ENCODE measurements at places on chromosomes 16 and 17. TPM values are rescaled to one million over a fixed set of nuclear protein-coding genes. Genes with fewer than 3 reads are reported as not detected.

GRCh38 chr16:88345721-88346560 is 36.8 kb upstream of the ZNF469 start:
- no peak for DNase-seq

DNA sequence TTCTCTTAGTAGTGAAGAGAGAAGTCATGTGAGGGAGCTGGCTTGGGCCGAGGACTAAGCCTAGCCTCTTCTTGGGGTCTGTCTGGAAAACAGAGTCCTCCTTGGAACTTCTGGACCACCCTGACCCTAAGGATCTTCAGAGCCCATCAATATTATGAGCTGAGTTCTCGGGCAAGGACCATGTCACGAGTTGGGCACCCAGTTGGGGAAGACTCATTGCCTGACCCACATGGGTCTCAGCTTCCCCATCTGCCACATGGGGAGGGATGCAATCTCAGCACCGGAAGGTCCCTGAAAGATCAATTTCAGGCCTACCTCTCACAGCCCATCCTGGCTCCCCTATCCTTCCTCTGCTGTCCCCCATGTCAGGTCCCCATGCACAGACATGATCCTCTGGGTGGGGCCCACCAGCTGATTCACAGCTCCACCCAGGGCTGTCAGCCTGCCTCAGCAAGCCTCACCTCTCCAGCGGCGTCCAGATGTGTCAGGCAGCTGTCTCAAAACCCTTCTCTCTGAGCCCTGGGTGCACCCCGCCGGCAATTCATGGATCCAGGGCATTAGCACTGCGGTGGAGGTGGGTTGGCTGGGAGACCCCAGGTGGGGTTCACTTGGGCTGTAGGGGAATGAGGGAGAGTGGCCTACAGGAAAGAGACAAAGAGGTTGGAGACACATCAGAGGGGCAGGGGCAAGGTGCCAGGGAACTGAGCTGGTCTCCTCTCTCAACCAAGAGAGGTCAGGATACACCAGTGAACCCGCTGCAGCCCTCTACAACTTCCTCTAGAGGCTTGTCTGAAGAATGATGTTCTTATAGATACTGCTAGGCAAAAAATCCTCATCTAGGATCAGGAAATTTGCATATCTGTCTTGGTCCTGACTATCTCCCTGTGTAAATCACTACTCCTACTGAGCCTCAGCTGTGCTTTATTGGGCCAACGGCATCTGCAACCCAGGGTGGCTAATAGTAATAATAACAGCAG is 1.8 kb downstream of the NLRP1 start:
- no peak for DNase-seq

GRCh38 chr16:14325502-14326401 is 254.6 kb downstream of the MRTFB start:
- DNase-seq = no peak

DNA sequence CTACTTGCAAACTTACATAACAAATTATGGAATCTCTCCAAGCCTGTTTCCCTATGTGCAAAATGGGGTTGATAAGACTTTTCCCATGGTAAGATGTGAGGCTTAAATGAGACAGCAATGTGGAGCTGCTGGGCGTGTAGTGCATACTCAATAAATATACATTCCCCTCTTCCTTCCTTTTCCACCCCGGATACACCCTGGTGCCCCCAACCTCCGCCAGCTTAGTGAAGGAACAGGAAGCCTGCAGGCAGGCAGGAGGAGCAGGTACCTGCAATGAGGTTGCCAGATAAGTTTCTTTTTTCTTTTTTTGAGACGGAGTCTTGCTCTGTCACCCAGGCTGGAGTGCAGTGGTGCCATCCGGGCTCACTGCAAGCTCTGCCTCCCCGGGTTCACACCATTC is 14.9 kb downstream of the C17orf50 start:
- no peak for DNase-seq

DNA sequence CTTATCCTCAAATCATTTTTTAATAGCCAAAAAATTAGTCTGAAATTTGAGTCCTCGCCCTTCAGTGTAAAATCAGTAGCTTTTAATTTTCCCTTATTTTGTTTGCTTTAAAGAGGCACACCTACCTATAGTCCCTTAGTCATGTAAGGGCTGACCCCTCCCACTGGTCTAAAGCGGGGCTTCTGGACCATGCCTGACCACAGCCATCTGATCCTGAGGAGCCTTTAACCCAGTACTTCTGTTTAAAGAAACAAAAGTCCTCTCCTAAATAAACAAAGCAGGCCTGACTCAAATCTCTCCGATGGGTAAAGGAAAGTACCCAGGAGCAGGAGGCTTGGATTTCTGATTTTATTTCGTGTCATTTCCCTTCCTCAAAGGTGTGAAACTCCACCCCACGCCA is 92.0 kb upstream of the CCL2 start:
- no peak for DNase-seq

GRCh38 chr17:44219616-44220212 is at the start of gene UBTF:
UBTF (minus strand) TSS chr17:44219675; CDS start chr17:44218229, 1,446 bp downstream.
- peak; percentile 82 for DNase-seq

GRCh38 chr17:58083491-58084316 is 485 bp downstream of the DYNLL2 start:
- peak; percentile 76 for DNase-seq

- no peak for DNase-seq
These were observed 1.8 kb downstream of the TPSD1 start for GRCh38 chr16:1257561-1258224.

Gene BLMH
- 49.5 TPM for total RNA-seq

Gene KRT17
- total RNA-seq = not detected

Gene MARVELD3
- 167 TPM for total RNA-seq

Gene ZG16B
- total RNA-seq = 7.0 TPM
